H7 (cell line): ENCODE measurements at places on chromosomes 5 and 9.

GRCh38 chr9:16090907-16091629 lies 538.2 kb downstream of the CCDC171 start:
- no peak for DNase-seq

- DNase-seq: no peak
Observed at GRCh38 chr5:141935538-141935937, 11.9 kb downstream of the DELE1 start.

GRCh38 chr9:20382460-20383071 lies 239.7 kb downstream of the MLLT3 start:
- no peak for DNase-seq

DNA sequence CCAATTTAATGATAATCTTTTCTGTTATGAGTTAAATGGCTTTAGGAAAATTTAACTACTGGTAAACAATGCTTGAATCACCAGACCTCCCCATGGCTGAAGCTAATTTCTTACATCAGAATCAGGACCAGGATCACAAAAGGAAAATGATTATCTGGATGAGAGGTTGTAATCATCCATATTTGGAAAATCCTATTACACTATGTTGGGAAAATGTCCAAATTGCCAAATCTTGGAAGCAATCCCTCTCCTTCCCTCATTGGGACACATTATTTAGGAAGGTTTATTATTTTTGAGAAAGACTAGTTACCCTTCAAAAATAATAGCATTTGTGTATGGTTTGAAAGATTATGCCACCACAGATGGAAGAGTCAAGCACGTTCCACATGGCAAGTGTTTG lies 130.7 kb upstream of the MINAR2 start:
- DNase-seq: no peak

GRCh38 chr5:29889051-29889450 lies 1304.4 kb upstream of the CDH6 start:
- no peak for DNase-seq

- DNase-seq: no peak
Observed at GRCh38 chr5:10251405-10251804, 1.3 kb downstream of the CCT5 start.

GRCh38 chr5:143374496-143375217 lies 28.8 kb downstream of the NR3C1 start:
- DNase-seq: no peak

GRCh38 chr5:135484674-135485086 lies 32.5 kb upstream of the TIFAB start:
- no peak for DNase-seq

DNA sequence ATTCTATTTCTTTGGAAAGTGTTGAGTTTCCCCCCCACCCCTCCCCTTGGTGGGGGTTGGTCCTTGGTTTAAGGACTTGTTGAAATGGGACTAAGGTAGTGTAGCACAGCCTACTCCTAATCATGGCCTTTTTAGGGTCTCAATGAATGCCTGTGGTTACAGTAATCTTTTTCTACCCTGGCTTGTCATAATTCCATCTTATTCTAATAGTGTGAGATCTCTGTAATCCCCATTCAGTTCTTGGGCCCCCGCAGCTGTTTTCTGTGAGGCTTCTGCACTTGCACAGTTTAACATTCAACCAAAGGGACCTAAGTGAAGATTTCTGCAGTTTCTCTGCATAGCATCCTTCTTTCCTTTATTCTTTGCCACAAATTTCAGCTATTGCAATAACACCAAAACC lies 30.7 kb downstream of the TNFSF15 start:
- no peak for DNase-seq

GRCh38 chr9:2159521-2160454 lies 144.6 kb downstream of the SMARCA2 start:
- no peak for DNase-seq

- no peak for DNase-seq
Observed at GRCh38 chr5:72015103-72015548, 92.1 kb upstream of the MAP1B start.

DNA sequence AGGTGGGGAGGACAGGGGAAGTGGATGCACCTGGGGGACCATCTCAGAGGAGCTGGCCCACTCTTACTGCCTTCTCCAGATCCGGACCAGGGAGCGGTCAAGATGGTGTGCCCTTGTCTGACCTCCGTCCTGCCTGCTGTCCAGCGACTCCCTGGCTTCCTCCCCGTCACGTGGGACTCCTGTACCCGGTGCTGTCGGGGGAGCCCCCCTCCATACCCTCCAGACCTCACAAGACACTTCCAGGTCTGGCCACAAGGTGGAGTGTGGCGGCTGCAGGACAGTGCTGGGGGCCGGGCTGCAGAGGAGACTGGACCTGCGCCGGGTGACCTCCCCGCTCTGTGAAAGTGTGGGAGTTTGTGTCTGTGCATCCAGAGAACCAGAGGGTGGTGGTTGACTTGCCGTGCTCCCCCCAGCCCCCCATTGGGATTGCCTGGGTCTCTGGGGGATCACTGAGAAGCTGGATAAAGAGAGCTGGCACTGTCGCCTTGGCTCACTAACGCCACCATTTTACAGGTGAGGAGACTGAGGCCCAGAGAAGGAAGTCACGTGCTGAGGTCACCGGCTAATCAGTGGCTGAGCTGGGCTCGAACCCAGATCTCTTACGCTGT lies 1.9 kb upstream of the CRB2 start:
- peak; percentile 97 for DNase-seq

DNA sequence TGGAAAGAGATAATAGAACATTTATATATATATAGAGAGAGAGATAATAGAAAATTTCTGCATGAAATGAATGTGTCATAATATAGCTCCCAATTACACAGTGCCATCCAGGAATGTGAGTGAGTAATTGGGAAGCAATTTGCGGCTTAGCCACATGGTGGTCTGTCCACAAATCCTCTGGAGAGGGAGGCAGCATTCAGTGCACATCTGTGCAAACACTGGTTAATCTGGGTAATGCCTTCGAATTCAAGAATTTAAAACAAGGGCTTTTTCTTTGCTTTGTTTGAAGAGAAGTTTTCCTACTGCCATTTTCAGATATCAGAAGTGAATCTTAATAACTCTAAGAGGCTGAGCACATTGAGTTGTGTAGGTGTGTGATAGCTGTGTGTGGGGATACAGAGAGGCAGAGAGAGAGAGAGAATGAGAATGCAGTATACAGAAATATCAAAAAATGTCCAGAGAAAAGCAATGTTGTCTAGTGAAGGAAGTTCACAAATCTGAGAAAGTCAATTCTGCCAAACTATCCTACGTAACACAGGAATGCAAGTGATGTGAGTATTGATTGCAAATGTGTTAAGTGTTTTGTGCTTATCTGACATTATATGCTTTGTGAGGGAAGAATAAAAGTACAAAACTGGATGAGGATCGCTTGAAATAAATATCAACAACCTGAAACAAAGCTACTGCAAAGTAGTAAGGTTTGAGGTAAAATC lies 134.6 kb downstream of the EDIL3 start:
- DNase-seq: peak; percentile 11

DNA sequence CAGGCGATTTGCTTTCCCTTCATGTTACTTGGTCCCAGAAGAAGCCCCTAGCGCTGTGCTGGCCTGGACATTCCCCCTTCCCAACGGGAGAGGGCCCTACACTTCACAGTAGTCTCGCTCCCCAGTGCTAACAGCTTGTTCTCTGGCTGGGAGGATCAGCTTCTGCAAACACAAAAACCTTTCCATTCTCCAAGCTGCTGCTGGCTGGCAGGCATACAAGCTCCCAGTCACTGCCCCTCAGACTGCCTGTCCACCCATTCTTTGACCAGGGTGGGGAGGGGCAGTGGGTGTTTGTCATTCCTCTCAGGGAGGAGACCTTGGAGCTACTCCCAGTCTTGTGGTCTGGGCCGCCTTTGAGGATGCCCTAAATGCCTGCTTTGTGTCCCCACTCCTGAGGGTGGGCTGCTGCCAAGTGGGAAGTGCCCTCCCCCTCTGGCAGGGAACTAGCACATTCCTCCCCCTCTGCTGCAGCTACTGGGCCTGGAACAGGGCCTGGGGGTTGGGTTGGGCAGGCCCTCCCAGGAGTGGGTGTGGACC lies 20.8 kb downstream of the ENHO start:
- peak; percentile 78 for DNase-seq

- no peak for DNase-seq
Observed at GRCh38 chr5:163846512-163846911, 341.1 kb downstream of the MAT2B start.

GRCh38 chr5:126503602-126504104 lies 80.4 kb downstream of the GRAMD2B start:
- DNase-seq: no peak

GRCh38 chr9:78439866-78440830 lies 143.2 kb downstream of the PSAT1 start:
- DNase-seq: peak; percentile 75

DNA sequence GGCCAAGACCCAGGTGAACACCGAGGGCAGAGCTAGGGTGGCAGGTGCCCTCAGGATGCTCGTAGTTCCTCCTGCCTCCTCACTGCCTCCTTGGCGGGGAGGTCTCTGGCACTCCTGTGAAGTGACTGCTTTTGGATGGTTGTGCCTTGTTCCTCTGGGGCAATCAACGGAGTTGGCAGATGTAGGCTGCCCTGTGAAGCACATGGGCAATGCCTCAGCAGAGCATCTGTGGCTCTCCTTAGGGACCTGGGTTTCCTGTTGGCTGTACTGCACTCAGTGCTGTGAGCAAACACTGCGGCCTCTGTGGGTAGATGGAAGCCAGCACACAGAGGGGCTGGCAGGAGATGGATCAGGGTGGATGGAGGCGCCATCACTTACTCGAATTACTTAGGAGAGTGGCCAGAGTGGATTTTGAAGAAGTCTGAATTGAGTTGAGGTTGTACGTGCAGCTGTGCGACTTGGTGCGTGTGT lies 71.4 kb upstream of the COL5A1 start:
- no peak for DNase-seq

GRCh38 chr5:83099001-83099400 lies 21.7 kb downstream of the XRCC4 start:
- DNase-seq: no peak

DNA sequence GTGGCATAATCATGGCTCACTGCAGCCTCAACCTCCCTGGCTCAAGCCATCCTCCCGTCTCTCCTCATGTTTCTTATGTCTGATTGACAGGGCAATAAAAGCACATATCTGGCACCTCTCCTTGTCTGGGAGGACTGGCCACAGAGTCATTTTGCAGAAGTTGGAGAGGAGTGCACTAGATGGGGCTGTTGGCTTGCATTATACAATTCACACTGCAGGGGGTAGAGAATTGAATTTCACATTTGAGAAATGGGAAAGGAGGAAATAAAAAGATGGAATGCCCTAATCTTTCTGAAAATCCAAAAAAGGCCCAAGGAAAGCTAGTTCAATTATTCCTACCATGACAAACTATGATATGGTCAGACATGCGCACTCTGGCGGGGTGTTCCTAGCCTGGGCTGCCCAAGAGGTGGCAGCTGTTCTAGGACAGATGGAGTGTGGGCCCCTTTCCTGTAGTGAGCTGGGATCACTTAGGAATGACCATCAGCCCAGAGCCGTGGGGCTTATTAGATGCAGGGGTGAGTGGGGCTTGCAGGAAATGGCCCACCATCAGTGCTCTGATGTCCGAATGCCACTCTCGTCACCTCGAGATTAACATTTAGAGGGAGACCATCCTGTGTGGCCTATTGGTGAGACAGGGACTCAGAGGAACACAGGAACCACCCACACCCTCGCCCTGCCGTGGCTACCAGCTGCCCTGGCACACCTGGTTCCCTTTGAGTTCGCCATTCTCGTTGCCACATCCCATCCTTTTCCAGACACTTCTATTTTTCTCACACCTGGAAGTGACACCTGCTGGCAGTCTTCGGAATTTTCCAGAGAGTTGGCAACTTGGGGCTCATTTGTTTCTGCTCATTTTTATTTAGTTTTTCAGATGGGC lies 21.8 kb upstream of the ANKRD18A start:
- DNase-seq: peak; percentile 77

DNA sequence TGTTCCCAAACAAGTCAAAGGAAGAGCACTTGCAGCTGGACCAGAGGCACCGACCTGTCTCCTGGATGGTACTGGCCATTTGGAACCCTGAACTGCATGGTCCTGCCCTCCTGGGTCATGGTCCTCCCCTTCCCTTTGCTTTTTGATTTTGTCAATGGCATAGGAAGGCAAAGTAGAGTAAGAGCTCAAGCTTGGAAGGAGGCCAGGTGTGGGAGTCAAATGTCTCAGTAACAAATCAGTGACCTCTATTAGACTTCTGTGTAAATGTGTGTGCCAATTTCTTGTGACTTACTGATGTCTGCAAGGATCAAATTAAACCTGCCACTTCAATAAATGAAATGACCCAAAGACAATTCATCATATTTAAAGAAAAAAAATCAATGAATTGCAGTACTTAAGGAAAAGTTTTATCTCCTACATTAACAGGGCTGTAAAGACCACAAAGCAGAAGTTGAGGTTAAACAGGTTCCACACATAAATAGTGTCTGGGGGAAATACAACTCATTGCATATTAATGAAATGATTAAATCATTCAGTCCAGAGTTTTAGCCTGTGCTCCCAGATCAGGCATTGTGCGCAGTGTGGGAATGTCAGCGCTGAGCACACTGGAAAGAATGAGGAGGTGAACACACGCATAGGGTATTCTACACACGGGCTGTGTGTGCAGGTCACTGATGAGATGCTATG lies 32.7 kb downstream of the OSMR start:
- DNase-seq: no peak

- no peak for DNase-seq
Observed at GRCh38 chr9:120920806-120921178, 5.8 kb downstream of the TRAF1 start.

DNA sequence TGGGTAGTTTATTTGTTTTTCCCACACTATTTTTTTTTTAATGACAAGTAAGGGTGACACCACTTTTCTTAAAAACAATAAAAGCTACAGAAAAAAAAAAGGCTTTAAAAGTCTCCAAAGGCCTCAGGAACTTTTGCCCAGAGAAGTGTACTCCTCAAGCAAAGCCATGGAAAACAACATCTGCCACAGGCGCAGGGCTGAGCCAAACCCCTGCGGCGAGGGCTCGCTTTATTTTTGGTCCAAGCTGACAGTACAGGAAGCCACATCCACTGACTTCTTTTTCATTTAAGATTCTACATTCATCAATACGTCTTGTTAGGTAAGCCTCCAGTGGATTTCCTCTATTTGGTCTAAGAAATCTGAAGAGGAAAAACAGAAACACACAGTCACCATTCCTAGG lies 51.9 kb upstream of the IFNK start:
- no peak for DNase-seq

GRCh38 chr9:107768224-107768623 lies 278.7 kb upstream of the KLF4 start:
- DNase-seq: no peak

GRCh38 chr9:87147839-87148238 lies 200.5 kb upstream of the GAS1 start:
- DNase-seq: no peak

- no peak for DNase-seq
Observed at GRCh38 chr9:114845373-114845772, 39.5 kb upstream of the TNFSF15 start.

DNA sequence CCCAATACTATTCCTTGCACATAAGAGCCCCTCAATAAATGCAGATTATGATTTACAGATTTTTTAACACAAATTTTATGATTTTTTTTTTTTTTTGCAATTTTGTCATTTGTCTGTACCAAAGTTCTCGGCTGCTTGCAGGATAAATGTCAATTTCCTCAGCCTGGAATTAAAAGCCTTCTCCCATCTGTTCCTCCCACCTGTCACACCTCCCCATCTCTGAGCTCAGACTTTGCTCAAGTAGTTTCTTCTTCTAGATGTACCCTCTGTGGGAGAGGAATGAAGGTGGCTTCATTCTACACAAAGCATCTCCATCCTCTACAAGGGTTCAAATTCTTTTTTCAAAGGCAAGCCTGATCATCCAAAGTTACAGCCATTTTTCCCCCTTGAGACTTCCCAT lies 153.7 kb upstream of the GRAMD2B start:
- no peak for DNase-seq
